ENCODE measurements at places on chromosomes 6 and 20.

DNA sequence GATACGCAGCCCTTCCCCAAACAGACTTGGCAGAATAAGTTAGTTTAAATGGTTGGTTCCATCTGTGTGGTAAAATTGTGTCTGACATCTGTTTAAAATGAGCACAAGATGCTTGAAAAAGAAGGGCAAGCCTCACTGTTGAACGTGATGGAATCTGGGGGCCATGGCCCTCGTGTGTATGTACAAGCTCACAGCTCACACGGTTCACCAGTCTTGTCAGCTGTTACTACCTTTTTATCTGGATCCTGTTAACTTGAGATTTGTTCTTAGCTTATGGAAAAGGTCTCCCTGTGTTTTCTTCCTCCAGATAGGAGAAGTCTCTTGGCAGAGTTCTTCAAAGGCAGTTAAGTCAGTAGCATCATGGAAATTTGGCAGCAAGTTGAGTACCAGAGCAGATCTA, 270.6 kb downstream of the KHDC1L start:
- DNase-seq, result no peak

- DNase-seq, result no peak
These were observed 1.8 kb upstream of the ME1 start for GRCh38 chr6:83432636-83433035.

- no peak for DNase-seq
These were observed 330.8 kb upstream of the DEFB112 start for GRCh38 chr6:50380406-50381098.

- no peak for DNase-seq
These were observed 14.9 kb upstream of the ZFAND3 start for GRCh38 chr6:37804586-37804985.

DNA sequence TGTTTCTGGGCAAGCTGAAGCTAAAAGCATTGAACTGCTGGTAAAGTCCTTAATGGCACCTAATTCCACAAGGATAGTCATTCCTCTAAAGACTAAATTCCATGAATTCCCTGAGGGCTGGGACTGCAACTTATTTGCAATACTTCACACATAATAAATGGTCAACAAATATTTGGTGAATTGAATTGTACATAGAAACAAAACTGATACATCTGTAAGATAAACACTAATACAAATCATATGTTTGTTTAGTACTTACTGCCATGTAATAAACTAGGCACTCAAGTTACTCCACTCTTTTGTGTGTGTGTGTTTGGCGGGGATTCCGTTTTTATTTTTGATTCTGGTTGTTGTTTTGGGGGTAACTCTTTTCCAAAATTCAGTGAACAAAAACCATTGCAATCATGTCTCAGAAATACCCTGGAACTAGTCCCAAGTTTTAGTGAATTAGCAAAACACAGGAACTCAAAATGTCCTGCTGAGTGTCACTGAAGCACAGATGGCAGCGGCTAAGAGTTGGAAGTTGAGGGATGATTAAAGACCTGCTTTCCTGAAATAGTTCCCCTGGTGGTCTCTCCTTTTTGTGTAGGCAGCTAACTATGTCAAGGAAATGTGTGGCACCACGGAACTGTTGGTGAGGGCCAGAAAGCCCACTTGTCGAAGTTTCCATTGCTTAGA, 74.8 kb upstream of the SNRPB2 start:
- no peak for DNase-seq

GRCh38 chr20:24134284-24134683, 145.7 kb upstream of the GGTLC1 start:
- no peak for DNase-seq
